NCI-H2081 treated with DMSO at 0.1 percent for 48 hours (cell line): ENCODE measurements at places on chromosomes 3 and 15.
A peak's percentile ranks its signal among the peaks of the same experiment; 100 is the strongest.

- DNase-seq: no peak
Observed at GRCh38 chr3:39273119-39273518, 6.7 kb downstream of the CX3CR1 start.

GRCh38 chr15:62498278-62498677 lies 333.2 kb upstream of the C2CD4B start:
- no peak for DNase-seq

GRCh38 chr3:140585828-140586227 lies 92.0 kb upstream of the TRIM42 start:
- no peak for DNase-seq

- no peak for DNase-seq
Observed at GRCh38 chr3:46918202-46918601, 40.7 kb downstream of the PTH1R start.

- no peak for DNase-seq
Observed at GRCh38 chr15:39629371-39629770, 48.5 kb downstream of the THBS1 start.

DNA sequence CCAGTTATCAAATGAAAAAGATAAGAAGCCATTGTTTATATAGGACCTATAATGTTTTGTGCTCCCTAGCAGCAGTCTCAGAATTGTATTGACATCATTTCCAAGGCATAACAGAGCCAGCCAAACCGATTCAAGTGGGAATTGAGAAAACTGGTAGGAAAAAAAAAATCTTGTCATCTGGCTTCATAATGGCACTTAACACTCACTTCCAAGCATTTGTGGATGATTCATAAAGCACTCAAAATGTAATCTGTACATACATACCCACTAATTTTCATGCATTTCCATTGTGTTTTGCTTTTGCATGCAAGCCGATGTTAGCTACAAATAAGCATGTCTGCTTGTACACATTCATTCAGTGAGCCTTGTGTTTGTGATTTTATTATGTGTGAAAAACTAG lies 18.6 kb upstream of the TRPC1 start:
- no peak for DNase-seq

GRCh38 chr3:111763001-111763471 lies 96.0 kb upstream of the PHLDB2 start:
- DNase-seq: no peak

DNA sequence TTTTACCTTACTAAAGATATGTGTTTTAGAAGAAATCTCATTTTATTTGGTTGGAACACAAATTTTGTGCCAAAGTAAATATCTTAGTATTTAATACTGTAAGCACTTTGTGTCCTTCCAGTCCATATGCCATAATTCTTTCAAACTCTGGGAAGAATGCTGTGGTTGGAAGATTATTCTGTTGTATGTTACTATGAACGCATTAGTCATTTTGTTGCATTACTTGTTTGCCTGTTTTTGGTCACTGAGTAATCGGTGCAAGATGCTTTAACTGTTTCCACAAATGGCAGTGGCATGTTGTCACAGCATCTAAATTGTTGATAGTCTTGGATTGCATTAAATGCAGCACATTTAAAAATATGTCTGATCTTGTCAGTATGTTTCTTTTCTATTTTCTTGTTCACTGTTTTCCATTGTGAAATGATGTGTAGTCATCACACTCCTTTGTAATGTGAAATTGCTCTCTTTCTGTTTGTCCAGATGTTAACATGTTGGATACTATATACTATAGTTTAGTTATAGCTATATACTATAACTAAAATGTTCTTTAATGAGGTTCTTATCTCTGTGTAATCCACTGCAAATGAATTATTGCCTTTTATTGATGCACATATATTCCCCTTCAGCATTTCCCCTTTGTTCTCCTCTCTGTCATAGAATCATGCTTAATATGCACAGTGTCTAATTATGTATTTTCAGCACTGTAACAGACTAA lies 89.9 kb upstream of the FLNB start:
- DNase-seq: no peak

GRCh38 chr3:197501879-197502620 lies 53.7 kb downstream of the BDH1 start:
- no peak for DNase-seq

DNA sequence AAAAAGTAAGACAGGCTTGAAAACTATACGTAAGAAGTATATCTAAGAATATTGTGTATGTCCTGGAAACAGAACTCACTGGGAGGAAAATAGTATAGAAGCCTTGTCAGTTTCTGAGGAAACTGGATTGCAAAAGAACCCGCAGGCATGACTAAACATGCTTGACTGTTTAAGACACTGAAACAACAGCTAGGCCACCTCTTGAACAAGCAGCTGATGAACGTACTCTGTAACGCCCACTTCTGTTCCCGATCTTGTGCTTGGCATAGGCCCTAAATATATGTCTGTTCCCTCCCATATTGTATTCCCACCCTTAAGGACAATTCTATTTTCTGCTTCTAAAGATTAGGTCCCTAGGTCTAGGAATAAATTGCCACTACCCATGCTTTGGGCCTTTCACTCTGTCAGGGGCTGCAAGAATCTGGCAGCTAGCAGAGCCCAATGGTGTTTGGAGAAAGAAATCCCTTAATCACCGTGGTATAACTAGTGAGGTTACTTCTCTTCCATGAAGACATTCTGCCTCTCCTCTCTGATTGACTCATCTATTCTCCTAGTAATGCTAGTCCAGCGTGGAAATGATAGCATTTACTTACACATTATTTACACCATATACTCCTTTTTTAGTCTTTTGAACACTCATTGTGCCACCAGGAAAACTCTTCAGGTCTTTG lies 46.2 kb downstream of the CD200 start:
- DNase-seq: no peak

- DNase-seq: no peak
Observed at GRCh38 chr3:16332904-16333426, 68.0 kb downstream of the OXNAD1 start.

- DNase-seq: no peak
Observed at GRCh38 chr3:183515968-183516851, 39.3 kb downstream of the KLHL6 start.

- no peak for DNase-seq
Observed at GRCh38 chr3:62703451-62704167, 171.6 kb downstream of the CADPS start.

DNA sequence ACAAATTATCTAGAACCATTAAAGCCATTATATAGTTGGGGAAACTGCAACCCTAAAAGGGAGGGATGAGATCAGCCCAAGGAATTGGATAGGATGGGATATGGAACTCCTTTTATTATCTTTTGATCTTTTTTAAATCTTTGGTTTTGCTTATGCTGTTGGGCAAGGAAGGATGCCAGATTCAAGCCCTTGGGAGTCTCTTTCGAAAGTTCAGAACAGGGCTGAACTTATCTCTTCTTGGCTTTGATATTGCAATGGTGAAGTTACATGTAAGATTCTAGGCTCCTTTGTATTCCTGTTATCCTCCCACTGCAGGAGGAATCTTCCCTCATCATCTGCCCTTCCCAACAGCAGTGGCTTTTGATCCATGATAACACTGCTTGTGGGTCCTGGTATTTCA lies 10.0 kb upstream of the SLC22A13 start:
- DNase-seq: no peak

GRCh38 chr3:43515970-43516635 lies 105.7 kb downstream of the ANO10 start:
- DNase-seq: no peak

DNA sequence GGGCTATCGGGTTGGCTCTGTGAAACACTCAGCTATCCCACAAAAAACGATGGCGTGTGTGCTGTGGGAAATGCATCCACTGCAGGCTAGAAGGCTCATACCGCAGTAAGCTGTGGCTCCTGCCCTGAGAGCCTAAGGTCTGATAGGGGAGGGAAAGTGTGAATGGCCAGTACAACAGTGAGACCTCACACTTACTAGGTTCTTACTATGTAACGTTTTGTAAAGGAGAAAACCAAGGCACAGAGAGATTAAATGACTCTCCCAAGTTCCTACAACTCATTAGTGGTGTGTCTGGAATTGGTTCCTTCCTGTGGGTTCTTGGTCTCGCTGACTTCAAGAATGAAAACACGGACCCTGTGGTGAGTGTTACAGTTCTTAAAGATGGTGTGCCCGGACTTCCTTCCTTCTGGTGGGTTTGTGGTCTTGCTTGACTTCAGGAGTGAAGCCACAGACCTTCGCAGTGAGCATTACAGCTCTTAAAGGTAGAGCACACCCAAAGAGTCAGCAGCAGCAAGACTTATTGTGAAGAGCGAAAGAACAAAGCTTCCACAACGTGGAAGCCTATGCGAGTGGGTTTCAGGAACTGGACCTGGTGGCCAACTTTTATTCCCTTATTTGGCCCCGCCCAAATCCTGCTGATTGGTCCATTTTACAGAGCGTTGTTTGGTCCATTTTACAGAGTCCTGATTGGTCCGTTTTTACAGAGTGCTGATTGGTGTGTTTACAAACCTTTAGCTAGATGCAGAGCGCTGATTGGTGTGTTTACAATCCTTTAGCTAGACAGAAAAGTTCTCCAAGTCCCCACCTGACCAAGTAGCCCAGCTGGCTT lies 161.7 kb downstream of the POLR2M start:
- DNase-seq: no peak

GRCh38 chr15:77221174-77221573 lies 150.3 kb upstream of the TSPAN3 start:
- DNase-seq: no peak

- no peak for DNase-seq
Observed at GRCh38 chr15:49134683-49135341, 20.6 kb downstream of the COPS2 start.

- DNase-seq: no peak
Observed at GRCh38 chr3:13214847-13215472, 141.7 kb upstream of the IQSEC1 start.

- DNase-seq: no peak
Observed at GRCh38 chr15:86362555-86362954, 282.9 kb downstream of the AGBL1 start.

GRCh38 chr3:66507423-66508260 lies 6.8 kb upstream of the LRIG1 start:
- DNase-seq: no peak

DNA sequence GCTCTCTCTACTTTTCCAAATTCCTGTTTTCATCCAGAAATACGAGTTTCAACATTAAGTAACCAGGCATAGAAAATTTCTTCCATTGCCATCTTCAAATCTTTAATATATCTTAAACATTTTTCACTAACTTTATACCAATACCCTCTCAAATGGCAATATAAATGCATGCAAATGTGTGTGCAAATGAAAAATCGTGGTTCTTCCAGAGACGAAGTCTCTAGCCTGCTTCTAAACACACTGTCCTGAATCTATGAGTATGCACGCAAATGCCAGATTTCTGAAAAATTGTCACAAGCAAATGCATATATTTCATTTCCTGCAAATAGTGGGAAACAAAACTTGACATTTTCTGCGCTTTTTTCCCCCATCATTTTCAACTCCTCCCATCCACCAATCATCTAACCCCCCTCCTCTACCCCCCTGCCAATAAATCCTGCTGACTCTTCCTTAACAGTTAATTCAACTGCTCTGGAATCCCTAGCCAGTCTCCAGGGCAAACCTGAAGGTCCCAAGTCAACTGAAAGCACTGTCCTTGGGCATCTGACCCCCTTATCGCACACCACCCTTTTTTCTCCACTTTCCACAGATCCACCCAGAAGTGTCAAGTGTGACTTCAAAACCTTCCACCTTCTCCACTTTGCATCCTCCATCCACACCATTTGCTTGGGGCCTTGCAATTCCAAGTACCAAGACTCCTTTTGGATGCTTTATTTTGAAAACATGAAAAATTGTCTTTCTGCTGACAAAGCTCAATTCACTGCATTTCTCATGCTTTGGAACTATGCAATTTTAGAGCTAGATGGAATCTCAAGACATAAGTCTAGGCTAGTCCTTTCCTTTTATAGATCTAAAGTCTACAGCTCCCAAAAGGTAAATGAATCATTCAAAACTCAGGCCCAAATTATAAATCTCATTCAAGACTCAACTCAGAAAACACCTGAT lies 144.7 kb downstream of the OSBPL10 start:
- DNase-seq: no peak

DNA sequence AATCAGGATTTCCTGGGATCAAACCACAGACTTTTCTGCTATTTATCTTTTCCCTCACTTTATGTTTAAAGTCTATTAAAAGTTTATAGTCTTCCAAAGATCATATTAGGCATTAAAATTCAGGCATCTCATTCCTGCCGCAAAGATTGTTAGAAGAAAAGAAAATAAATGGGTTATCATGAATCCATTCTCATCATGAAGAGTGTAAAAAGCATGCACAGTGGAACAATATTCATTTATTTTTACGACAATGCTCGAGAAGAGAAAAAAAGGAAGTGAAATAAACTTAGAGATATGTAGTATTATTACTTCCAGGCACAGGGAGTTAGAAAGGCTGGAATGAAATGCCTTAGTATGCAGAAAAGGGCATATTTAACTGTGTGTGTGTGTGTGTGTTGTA lies 213.7 kb upstream of the PLSCR5 start:
- DNase-seq: no peak

DNA sequence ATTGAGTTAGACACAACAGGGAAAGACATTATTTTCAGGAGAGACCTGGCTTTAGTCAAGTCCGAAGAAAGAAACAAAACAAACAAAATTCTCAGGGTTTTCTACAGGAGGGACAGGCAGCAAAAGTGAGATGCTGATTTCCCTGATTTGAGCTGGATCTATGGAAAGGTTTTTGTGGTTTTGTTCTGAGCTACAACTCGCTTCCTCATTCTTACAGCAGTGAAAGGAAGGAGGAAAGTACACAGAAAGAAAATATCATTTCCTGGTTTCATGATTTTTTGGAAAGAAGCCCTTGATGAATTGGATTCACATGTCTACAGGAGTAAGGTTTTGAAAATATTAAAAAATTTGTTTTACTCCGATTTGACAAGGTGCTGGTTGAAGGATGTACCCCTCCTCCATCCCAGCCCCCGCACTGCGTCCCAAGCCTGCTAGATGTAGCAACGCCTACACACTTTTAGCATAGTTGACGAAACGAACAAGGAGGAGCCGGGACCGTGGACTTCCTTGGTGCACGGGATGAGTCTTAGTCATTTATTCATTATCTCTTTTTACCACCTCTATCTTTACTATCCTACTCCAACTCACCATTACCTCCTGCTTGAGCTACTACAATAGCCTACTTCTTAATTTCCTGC lies 10.8 kb downstream of the PRICKLE2 start:
- DNase-seq: no peak

GRCh38 chr15:66298803-66299251 lies 5.5 kb downstream of the DIS3L start:
- peak; percentile 67 for DNase-seq

DNA sequence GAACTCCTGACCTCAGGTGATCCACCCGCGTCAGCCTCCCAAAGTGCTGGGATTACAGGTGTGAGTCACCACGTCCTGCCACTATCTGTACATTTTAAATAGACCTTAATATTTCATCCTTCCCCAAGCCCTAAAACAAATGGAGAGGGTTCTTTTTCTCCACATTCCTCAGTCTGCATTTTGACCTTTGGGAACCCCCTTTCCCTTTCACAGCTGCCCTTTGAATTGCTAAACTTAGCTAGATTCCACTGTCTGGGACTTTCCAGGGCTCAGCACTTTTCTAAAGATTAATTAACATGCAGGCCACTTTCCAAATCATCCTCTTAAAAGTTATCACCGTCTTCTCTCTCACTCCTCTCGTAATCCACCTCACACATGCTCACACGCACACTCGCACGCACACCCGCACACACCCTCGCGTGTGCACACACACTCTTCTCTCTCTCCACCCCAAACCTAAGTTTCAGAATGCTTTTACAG lies 124.2 kb downstream of the TMCO5A start:
- no peak for DNase-seq
